ENCODE measurements at places on chromosomes 11 and 22. TPM values are rescaled to one million over a fixed set of nuclear protein-coding genes. Genes with fewer than 3 reads are reported as not detected.

Gene SPDYC
- total RNA-seq: not detected

Gene RTN4RL2
- total RNA-seq: not detected

Gene CLTCL1
- total RNA-seq: 9.6 TPM

Gene BEST1
- 13.1 TPM for total RNA-seq

Gene MED15
- 39.4 TPM for total RNA-seq

Gene DMC1
- 15.3 TPM for total RNA-seq

Gene FOLR2
- not detected for total RNA-seq

Gene IL10RA
- total RNA-seq: not detected

Measured in smooth muscle cell of trachea (primary cell).